Activated CD4-positive, alpha-beta T cell treated with anti-CD3 and anti-CD28 coated beads, Interleukin-2, Interleukin-6, amounts not matched to agents 100 ng/mL and 50 ng/mL, durations not matched to agents 16 hours and 8 hours (primary cell): ENCODE measurements at places on chromosomes 1 and 21.

DNA sequence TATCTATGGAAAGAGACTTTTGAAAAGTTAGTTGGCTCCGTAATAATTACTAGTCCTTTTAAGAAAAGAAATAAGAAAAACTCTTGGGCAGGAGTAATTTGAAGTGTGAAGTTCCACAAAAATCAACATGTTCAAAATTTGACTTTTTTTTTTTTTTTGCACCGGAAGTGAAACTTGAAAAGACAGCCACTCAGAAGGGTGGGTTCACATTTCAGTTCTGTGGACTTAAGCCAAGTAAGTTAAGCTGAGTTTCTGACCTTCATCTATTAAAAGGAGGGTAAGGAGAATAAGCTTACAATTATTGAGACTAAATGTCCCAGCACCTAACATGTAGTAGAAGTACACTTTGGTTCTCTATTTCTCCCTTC lies 11.0 kb downstream of the RO60 start:
- DNase-seq: no peak

- peak; percentile 47 for DNase-seq
Observed at GRCh38 chr1:213761845-213762407, 225.8 kb upstream of the PROX1 start.

- no peak for DNase-seq
Observed at GRCh38 chr1:60470246-60470645, 396.7 kb upstream of the C1orf87 start.

- DNase-seq: no peak
Observed at GRCh38 chr1:31444725-31445448, 31.9 kb downstream of the SERINC2 start.

- no peak for DNase-seq
Observed at GRCh38 chr1:77987919-77988318, 9.0 kb upstream of the FUBP1 start.

DNA sequence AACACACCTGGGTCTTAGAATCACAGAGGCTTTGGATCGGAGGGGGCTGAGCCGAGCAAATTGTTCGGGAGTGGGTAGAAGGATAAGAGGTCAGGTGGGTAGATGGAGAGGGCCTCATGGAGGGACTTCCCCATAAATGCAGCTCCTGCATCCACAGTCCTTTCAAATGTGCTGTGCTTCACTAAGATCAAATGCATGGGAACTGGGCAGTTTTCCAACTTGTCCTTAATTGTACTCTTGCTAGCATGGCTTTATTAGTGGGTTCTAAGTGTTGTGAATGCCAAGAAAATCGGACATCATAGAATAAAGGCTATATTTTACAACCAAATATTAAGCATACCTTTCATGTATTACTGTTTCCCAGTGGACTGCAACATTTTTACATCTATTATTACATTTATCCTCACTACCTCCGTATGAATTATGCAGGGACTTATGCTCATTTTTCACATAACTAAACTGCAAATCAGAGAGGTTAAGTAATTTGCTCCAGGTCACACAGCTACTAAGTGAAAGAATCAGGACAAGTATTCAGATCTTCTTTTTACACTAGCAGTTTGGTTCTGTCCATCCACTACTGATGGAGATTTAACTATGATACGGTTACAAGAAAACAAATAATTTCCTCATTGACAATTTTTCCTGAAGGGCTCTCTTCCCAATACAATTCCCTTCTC lies 174.5 kb upstream of the RUNX1 start:
- DNase-seq: no peak

DNA sequence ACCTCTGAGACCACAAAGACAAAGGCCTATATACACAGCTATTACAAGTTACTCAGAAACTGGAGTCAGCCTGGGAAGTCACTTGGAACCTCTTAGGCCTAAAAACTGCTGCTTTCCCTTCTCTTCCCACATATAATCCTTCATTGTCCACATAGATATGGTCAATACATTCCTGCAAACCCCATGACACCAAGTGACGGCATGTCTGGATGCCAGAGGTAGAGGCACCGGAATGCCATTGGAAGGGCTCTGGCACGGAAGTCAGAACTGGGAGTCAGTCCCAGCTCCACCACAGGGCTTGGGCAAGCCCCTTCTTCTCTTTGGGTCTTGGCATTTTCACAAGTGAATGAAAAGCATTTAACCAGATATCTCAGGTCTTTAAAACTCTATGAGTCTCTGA lies 204.7 kb downstream of the MATN1 start:
- no peak for DNase-seq

DNA sequence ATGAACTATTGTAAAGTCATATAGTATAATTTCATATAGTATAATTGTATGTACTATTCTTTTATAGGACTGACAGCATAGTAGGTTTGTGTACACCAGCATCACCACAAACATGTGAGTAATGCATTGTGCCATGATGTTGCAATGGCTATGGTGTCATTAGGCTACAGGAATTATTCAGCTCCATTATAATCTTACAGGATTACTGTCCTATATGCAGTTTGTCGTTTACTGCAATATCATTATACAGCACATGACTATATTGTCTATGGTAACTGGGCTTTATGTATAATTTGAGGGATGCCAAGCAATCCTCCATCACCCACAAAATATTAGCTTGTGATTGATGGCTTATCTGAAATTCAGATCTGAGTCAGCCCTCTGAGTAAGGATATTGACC lies 54.2 kb upstream of the PBX1 start:
- no peak for DNase-seq

DNA sequence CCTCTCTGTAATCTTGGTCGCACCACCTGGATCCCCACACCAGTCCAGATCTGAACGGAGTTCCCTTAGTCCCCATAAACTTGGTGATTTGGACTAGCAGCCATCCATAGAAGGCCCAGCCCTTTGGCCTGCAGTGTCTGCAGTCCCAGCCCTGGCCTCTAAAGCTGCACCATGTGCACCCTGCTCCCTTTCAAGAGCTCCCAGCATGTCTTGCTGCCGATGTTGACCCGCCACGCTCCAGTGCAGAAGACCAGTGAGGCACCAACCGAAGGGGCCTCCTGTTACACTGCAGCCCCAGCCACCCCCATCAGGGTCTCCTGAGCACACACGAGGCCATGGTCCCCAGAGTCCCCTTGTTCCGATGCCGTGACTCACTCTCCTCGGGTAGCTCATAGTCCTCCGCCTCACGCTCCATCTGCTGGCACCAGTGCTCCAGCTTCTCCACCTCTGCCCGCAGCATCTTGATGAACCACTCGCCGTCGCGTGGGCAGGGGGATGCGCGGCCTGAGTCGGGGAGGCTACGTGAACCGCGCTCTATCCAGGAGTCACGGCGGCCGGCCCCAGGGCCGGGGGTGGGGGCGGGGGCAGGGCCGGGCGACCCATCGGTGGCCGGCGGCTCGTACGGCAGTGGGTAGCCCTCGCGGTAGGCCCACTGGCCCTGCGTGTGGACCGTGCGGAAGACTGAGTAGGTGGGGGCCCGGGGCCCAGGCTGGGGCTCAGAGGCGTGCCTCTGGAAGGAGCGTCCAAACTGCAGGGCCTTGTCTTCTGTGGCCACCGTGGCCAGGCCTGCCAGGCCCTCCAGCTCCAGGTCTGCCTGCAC lies 8.9 kb upstream of the SMIM12 start:
- no peak for DNase-seq

GRCh38 chr1:152959801-152960451 lies 10.5 kb upstream of the SPRR4 start:
- DNase-seq: no peak

- DNase-seq: no peak
Observed at GRCh38 chr21:31043471-31043870, 5.2 kb upstream of the KRTAP19-8 start.

- DNase-seq: no peak
Observed at GRCh38 chr1:203077956-203078355, 7.9 kb downstream of the MYOG start.

DNA sequence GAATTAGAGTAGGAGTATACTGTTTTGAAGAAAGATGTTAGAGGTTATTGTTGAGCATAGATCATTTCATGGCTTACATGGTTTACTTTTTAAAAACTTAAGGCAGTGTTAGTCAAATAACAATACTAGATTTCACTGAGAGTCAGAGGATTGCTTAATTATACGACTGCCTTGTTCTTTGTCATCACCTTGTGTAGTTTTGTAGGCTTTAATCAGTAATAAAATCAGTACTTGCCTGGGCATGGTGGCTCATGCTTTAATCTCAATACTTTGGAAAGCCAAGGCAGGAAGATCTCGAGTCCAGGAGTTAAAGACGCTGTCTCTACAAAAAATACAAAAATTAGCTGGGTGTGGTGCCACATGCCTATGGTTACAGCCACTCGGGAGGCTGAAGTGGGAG lies 41.3 kb upstream of the GPR52 start:
- DNase-seq: no peak

DNA sequence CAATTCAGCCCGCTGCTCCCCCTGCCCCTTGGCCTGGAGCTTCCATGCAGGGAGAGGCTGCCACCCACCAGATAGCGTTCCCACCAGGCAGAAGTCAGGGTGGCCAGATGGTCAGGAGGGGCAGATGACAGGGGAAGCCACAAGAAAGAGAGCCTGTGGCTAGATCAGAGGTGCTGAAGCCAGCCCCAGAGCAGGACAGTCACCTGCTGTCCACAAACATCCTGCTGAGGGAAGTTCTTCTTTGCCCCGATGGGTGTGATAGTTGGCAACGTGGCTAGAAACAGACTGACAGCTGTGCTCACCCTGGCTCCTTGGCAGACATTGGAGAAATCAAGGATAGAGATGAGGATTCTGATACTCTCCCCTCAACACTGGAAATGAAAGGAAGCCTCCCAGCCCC lies 27.2 kb upstream of the SRP9 start:
- no peak for DNase-seq

DNA sequence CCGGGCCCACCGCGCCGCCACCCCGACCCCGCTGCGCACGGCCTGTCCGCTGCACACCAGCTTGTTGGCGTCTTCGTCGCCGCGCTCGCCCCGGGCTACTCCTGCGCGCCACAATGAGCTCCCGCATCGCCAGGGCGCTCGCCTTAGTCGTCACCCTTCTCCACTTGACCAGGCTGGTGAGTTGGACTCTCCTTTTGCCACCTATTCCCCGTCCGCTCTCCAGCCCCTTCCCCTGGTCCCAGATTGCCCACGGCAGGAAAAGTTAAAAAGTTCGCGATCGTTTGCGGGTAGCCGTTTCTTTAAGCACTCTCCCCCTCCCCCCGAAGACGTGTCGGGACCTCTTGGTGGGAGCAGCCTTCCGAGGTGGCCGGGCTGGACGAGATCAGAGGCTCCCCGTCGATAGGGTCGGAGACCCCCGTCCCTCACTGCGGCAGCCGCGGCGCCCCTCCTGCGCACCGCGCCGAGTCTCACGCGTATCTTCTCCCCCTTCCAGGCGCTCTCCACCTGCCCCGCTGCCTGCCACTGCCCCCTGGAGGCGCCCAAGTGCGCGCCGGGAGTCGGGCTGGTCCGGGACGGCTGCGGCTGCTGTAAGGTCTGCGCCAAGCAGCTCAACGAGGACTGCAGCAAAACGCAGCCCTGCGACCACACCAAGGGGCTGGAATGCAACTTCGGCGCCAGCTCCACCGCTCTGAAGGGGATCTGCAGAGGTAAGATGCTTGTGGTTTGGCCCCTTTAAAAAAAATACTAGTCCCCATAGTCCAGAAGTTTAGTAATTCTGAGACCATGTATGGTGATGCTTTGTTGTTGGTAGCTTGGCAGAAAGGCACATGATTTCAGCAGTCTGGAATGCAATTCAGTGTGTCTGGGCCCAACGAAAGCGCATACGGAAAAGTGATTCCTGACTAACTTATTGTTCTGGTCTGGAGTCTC lies 576 bp downstream of the CCN1 start:
- peak; percentile 72 for DNase-seq

GRCh38 chr1:154176337-154176736 lies 15.6 kb downstream of the TPM3 start:
- no peak for DNase-seq

GRCh38 chr1:205584732-205585131 lies 47.1 kb downstream of the ELK4 start:
- DNase-seq: peak; percentile 11

GRCh38 chr1:14259191-14259757 lies 339.2 kb upstream of the KAZN start:
- DNase-seq: no peak

GRCh38 chr1:236137285-236137852 lies 5.0 kb upstream of the GPR137B start:
- DNase-seq: no peak

GRCh38 chr1:203263496-203263895 lies 34.0 kb upstream of the CHIT1 start:
- no peak for DNase-seq

GRCh38 chr1:212109728-212110127 lies 74.2 kb downstream of the DTL start:
- no peak for DNase-seq

- DNase-seq: no peak
Observed at GRCh38 chr1:79448426-79448825, 441.9 kb upstream of the ADGRL4 start.

- DNase-seq: no peak
Observed at GRCh38 chr1:210731193-210731592, 402.5 kb downstream of the HHAT start.

GRCh38 chr1:194420706-194421105 lies 1234.3 kb upstream of the B3GALT2 start:
- no peak for DNase-seq

DNA sequence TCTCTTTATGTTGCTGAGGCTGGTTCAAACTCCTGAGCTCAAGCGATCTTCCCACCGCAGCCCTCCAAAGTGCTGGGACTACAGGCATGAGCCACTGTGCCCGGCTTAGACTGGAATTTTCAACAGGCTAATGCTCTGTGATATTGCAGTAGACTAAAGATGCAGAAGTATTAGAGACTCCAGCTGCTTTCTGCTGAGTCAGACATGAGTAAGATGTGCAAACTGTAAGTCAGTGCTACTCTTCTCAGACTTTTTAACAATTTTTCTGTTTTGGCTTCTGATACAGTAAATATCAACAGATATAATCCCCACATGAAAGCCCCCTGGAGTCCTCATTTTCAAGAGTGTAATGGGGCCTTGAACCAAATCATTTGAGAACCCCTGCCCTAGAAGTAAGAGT lies 29.3 kb upstream of the NLRP3 start:
- no peak for DNase-seq

DNA sequence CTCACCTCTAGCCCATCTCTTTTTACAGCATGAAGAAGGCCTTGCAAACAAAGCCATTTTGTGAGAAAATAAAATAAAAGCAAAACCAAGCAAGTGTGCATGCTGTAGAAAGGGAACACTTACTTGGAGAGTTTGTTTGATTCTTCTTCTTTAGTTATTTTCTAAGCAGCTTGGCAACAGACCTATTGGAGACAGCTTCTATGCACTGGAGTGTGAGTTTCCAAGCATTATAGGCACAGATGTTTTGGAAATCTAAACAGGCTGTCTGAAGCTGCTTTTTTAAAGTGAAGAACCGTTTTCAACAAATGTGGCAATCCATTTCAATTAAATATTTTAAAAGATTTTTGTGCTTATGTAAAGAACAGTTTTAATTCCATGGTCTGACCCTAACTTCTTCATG lies 76.6 kb downstream of the NGF start:
- no peak for DNase-seq

- DNase-seq: peak; percentile 25
Observed at GRCh38 chr1:46394108-46394871, at the start of gene FAAH. Gene FAAH (plus strand): TSS chr1:46394317. CDS start chr1:46394349, 32 bp downstream.

DNA sequence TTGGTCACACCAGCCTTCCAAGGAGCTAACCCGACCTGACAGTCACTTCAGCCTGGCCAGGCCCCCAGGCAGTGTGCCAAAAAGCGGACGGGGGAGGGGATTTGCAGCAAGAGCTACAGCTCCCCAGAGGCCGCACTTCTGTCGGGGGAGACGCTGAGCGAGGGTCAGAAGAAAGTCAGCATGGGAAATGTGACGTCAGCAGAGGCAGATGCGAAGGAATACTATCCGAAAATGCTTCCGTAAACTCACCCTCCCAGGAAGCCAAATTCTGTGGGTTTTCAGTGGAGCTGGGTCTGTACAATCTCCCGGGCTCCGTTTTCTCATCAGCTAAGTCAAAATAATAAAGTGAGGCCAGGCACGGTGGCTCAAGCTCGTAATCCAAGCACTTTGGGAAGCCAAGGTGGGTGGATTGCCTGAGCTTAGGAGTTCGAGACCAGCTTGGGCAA lies 28.5 kb upstream of the ECE1 start:
- no peak for DNase-seq
